ENCODE measurements at places on chromosomes 12 and 14. TPM values are rescaled to one million over a fixed set of nuclear protein-coding genes. Genes with fewer than 3 reads are reported as not detected.
A peak's percentile ranks its signal among the peaks of the same experiment; 100 is the strongest.

DNA sequence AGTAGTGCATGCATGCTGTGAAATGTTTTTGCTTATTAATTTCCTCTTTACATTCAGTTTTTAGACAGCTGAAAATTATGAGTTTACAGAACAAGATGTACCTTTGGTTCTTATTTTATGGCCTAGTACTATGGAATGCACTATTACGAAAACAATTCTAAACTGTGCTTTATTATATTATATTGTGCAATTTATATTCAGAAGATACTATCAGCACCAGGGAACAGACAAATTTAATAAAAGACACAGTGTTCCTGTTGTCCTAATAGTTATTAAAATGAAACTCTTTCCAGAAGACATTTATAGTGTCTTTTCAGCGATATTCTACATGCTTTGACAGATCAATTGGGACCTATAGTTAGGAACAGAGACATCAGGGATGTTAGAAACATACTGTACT lies 427.3 kb downstream of the BTG1 start:
- no peak overlapping the region for H3K4me3 ChIP-seq
- H3K27ac ChIP-seq, result no peak overlapping the region
- no peak for DNase-seq
- H3K4me1 ChIP-seq, result peaks cover 10% of the 10 kb centered on the region

DNA sequence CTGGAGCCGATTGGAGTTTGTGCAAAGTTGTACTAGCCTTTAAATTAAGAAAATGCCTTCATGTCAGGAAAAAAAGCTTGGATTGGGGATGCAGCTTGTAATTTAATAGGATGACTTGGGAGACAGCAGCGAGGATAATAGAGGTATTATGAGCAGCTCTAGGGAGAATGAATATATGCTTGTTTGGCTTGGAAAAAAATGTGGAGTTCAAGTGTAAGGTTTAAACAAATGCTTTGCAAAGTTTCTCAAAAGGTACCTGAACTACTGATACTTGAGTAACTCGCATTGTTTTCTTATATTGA lies 65.3 kb upstream of the RASSF3 start:
- no peak overlapping the region for H3K27ac ChIP-seq
- no peaks in the 10 kb centered on the region for H3K4me1 ChIP-seq
- no peaks in the 10 kb centered on the region for H3K36me3 ChIP-seq

Gene CCDC85C
- total RNA-seq, result 11.3 TPM

- no peak overlapping the region for H3K4me3 ChIP-seq
- H3K27ac ChIP-seq, result no peak overlapping the region
- H3K27me3 ChIP-seq, result no peaks in the 10 kb centered on the region
- H3K4me1 ChIP-seq, result peaks cover 4% of the 10 kb centered on the region
Measured at GRCh38 chr14:93745603-93746273, 42.5 kb downstream of the PRIMA1 start.

DNA sequence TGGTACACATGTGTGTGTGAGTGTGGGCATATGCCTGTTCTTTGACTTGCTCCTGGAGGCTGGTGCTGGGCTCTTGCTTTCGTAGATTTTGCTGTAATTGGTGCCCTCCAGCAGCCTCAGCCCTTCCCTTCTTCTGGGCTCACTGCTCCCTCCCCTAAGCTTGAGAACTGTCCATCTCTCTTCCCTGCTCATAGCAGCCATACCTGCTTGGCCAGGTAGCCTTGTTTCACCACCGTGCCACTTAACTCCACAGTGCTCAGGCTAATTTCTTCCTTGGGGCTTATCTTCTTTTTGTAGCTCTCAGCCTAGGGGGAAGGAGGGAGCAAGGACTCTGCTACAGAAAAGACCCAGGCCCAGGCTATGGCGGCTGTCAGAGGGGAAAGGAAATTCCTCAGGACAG lies 19.8 kb downstream of the PLEK2 start:
- H3K27ac ChIP-seq, result no peak overlapping the region
- no peaks in the 10 kb centered on the region for H3K4me1 ChIP-seq
- DNase-seq, result no peak
- no peaks in the 10 kb centered on the region for H3K27me3 ChIP-seq
- H3K4me3 ChIP-seq, result no peak overlapping the region

DNA sequence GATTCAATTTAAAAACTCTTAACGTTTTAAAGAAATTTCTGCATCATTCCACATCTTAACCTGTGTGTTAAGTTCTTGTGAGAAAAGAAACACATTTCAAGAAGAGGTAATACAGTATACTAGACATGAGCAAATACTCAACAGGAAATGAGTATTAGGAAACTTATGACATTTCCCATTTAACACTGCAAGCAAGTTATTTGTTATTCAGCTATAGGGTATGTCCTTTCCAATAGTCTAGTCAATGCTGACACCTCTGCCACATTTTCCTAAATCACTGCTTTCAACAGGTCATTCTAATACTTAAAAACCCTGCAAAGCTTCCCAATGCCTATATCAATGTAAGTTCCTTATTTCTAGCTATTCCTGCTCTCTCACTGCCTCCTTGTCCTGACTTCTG lies 93.1 kb downstream of the DDHD1 start:
- H3K4me3 ChIP-seq, result no peak overlapping the region
- H3K27ac ChIP-seq, result peak overlapping the region; percentile 48
- no peak for DNase-seq
- H3K36me3 ChIP-seq, result peaks cover 10% of the 10 kb centered on the region
- H3K27me3 ChIP-seq, result no peaks in the 10 kb centered on the region

DNA sequence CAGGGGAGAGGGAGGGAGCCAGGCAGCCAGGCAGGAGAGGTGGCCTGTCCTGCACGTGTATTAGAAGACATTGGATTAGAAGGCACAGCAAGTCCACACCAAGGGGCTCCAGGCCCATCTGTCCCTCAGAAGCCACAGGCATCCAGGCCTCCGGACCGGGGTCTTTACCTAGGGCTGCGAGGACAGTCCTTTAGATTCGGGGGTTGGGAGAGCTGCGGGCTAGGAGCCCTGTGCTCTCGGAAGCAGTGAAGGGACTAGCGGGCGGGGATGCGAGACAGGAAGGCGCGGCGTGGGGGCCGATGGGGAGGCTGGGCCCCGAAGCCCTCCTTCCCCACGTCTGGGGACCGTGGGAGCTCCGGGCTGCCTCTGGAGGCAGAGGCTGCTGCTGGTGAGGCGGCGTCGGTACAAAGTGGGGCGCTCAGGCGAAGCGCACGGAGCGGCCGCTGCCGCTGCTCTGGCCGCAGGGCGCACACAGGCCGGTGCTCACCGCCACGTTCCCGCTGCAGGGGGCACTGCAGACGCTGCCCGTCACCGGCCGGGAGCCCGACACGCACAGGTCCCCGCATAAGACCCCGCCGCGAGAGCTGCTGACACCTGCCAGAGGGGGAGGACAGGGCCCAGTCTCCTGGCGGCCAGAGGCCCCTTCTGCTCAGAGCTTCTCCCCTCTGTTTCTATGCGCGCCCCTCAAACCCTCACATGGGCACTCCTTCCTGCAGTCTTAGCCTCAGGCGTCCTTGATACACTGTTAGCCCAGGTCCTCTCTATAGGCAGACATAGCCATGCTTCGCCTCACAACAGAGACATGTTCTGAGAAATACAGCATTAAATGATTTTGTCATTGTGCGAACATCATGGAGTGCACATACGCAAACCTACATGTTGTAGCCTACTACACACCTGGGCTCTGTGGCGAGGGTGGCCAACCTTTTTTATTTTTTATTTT lies 17.3 kb downstream of the KRT7 start:
- H3K27me3 ChIP-seq, result peaks cover 50% of the 10 kb centered on the region
- H3K4me3 ChIP-seq, result no peak overlapping the region
- H3K27ac ChIP-seq, result no peak overlapping the region
- no peaks in the 10 kb centered on the region for H3K36me3 ChIP-seq
- peaks cover 53% of the 10 kb centered on the region for H3K4me1 ChIP-seq

- no peaks in the 10 kb centered on the region for H3K36me3 ChIP-seq
- H3K4me3 ChIP-seq, result peak overlapping the region; percentile 61
- DNase-seq, result no peak
- peaks cover 26% of the 10 kb centered on the region for H3K4me1 ChIP-seq
- H3K27me3 ChIP-seq, result peaks cover 30% of the 10 kb centered on the region
Measured at GRCh38 chr14:81401420-81402122, 1.4 kb upstream of the STON2 start.

- H3K27ac ChIP-seq, result peak overlapping the region; percentile 100
- no peaks in the 10 kb centered on the region for H3K27me3 ChIP-seq
- peaks cover 75% of the 10 kb centered on the region for H3K4me1 ChIP-seq
Measured at GRCh38 chr12:12441843-12442461, 85.1 kb downstream of the BORCS5 start.

GRCh38 chr14:75295491-75296345 lies 17.1 kb downstream of the FOS start:
- peak overlapping the region; percentile 94 for H3K4me3 ChIP-seq
- H3K4me1 ChIP-seq, result peaks cover 22% of the 10 kb centered on the region
- no peaks in the 10 kb centered on the region for H3K36me3 ChIP-seq
- DNase-seq, result peak; percentile 78

Gene TGM1
- 14.0 TPM for total RNA-seq

Gene NPFF
- total RNA-seq, result 1.3 TPM

- H3K27me3 ChIP-seq, result no peaks in the 10 kb centered on the region
- H3K4me3 ChIP-seq, result peak overlapping the region; percentile 25
- DNase-seq, result no peak
- H3K27ac ChIP-seq, result no peak overlapping the region
- peaks cover 4% of the 10 kb centered on the region for H3K36me3 ChIP-seq
Measured at GRCh38 chr12:570435-570920, 92.8 kb downstream of the NINJ2 start.

DNA sequence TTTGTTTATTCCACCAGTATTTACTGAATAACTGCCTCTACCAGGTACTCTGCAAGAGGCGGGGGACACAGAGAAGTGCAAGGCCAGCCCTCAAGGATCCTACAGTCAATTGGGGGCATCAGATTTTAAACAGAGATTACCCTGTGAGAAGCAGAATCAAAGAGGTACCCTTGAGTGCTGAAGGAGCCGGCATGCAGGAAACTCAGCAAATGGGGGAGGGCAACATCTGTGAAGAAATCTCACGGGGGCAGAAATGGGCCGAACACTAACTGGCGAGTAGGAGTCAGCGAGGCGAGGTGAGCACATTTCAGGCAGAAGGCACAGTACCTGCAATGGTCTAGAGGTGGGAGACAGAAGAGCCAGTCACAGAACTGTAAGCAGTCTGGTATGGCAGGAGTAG lies 9.0 kb downstream of the GALNT6 start:
- no peak for DNase-seq
- peaks cover 19% of the 10 kb centered on the region for H3K36me3 ChIP-seq
- H3K27ac ChIP-seq, result no peak overlapping the region
- peaks cover 45% of the 10 kb centered on the region for H3K4me1 ChIP-seq
- no peaks in the 10 kb centered on the region for H3K27me3 ChIP-seq
- no peak overlapping the region for H3K4me3 ChIP-seq

DNA sequence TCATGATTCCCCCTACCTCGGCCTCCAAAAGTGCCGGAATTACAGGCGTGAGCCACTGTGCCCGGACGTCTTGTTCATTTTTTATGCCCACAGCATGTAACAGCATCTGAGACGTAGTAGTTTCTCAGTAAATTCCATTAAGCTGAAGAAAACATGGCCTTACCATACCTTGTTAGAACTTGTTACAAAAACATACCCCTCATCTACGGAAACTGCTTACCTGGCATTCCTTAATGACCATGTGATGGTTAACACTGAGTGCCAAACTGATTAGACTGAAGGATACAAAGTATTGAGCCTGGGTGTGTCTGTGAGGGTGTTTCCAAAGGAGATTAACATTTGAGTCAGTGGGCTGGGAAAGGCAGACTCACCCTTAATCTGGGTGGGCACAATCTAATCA lies 186.8 kb downstream of the CEP128 start:
- no peak overlapping the region for H3K27ac ChIP-seq
- no peak for DNase-seq
- H3K4me3 ChIP-seq, result no peak overlapping the region
- peaks cover 7% of the 10 kb centered on the region for H3K36me3 ChIP-seq

Gene SELPLG
- 49.6 TPM for total RNA-seq

GRCh38 chr14:88613552-88614010 lies 50.7 kb downstream of the ZC3H14 start:
- H3K4me1 ChIP-seq, result peaks cover 10% of the 10 kb centered on the region
- no peak overlapping the region for H3K4me3 ChIP-seq
- no peaks in the 10 kb centered on the region for H3K27me3 ChIP-seq
- peaks cover 1% of the 10 kb centered on the region for H3K36me3 ChIP-seq
- DNase-seq, result no peak

DNA sequence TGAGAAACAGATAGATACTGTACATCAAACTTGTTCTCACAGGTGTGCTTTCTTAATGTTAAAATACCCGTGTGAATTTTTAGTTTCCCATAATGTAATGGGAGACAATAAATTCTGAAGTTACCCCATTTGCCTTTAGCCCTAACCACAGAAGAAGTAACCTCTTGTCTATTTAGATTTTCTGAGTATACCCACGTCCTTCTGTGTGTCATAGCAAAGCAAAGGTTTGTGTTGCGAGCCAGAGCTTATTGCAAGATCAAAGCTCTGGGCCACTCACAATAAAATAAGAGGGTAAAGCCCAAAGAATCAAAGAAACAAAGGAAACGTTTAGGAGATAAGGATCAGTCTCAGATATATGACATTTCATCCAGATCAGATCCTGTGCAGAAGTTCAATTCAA lies 73.9 kb downstream of the BMP4 start:
- peaks cover 15% of the 10 kb centered on the region for H3K27me3 ChIP-seq
- no peak overlapping the region for H3K4me3 ChIP-seq
- H3K36me3 ChIP-seq, result no peaks in the 10 kb centered on the region
- no peak for DNase-seq

GRCh38 chr14:101823066-101823465 lies 61.6 kb downstream of the PPP2R5C start:
- H3K27ac ChIP-seq, result peak overlapping the region; percentile 98
- H3K36me3 ChIP-seq, result peaks cover 14% of the 10 kb centered on the region
- peak overlapping the region; percentile 75 for H3K4me3 ChIP-seq
- peaks cover 93% of the 10 kb centered on the region for H3K4me1 ChIP-seq
- no peak for DNase-seq

DNA sequence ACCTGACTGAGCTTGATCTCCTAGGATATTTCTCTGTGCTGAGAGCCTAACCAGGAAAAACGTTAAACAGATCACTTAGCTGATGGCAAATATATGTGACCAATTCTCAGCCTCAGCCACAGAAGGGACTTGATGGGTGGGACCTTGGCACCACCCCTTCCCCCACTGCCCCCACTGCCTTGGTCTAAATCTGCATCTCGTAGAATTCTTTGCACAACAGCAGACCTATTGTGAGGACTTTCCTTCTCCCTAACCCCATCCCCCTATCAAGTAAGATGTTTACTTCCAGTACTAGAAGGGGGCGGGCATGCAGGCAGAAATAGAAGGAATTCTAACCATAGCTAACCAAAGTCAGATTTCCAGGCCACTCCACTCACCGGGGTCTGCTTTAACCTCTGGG lies 313.2 kb downstream of the PCNX1 start:
- H3K27me3 ChIP-seq, result no peaks in the 10 kb centered on the region
- H3K27ac ChIP-seq, result no peak overlapping the region
- H3K4me3 ChIP-seq, result no peak overlapping the region
- no peak for DNase-seq
- peaks cover 39% of the 10 kb centered on the region for H3K4me1 ChIP-seq

- H3K4me1 ChIP-seq, result no peaks in the 10 kb centered on the region
- peaks cover 1% of the 10 kb centered on the region for H3K36me3 ChIP-seq
- H3K27me3 ChIP-seq, result no peaks in the 10 kb centered on the region
- H3K4me3 ChIP-seq, result no peak overlapping the region
Measured at GRCh38 chr12:57810450-57810849, 8.1 kb downstream of the AVIL start.

Gene RIN3
- total RNA-seq, result 36.3 TPM

Gene MAP1LC3B2
- 2.0 TPM for total RNA-seq

Data from activated T-cell treated with anti-CD3 and anti-CD28 coated beads, Interleukin-2, amount 50 U/mL, for 72 hours (primary cell).